ENCODE measurements at places on chromosomes 2 and 18.

DNA sequence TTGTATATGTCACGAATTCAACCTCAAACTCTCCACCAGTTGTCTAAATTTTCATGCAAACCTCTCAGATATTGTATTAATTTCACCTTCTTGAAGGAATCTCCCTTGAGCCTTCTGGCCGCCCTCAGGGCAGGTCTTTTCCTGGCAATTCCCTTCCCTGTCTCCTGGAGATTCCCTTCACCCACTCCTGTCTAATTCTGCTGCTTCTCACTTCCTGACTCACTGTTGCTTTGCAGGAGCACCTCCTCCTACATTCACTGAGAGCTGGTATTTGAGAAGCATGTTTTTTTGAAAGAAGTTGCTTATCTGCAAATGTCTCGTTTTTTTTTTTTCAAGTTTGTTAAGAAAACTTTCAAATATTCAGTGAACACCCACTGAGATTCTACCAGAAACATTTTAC, 79.9 kb upstream of the OTOS start:
- DNase-seq, result no peak

DNA sequence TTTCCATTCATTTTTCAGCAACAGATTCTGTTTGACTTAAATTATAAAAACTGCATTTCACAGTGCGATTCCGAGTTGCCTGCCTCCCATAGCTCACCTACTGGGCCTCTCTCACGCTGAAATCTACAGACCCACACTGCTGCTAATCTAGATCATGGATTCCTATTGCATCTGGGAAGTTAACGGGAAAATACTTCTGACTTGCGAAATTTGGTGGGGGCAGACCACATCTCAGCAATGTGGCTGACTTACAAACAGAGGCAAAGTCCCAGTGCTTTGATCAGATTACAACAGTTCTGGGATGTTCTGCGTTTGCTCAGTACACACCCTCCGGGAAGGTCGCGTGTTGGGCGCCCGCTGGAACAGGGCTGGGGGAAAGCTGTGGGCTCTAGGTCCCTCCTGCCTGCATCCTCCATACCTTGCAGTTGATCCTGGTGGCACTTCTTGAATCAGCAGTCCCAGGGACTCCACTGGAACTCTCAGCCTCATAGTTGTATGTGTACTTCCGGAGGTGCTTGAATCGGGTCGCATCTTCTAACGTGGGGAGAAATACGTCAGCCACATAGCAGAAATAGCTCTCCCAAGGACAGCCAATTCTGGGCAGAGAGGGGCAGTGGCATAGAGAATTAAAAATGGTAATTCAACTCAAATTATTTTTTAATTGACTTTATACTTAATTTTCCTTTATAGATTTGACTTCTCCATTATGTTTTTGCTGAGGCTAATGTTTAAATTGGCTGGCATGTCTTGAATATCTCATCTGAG, 1.7 kb downstream of the APOB start:
- DNase-seq, result no peak

GRCh38 chr2:54658564-54659071, 64.8 kb upstream of the EML6 start:
- no peak for DNase-seq

- no peak for DNase-seq
Observed at GRCh38 chr2:102618452-102619413, 620 bp upstream of the SLC9A2 start.

GRCh38 chr18:41973983-41974382, 18.9 kb downstream of the PIK3C3 start:
- DNase-seq, result no peak

GRCh38 chr2:145874466-145874865, 1354.5 kb upstream of the ZEB2 start:
- no peak for DNase-seq

DNA sequence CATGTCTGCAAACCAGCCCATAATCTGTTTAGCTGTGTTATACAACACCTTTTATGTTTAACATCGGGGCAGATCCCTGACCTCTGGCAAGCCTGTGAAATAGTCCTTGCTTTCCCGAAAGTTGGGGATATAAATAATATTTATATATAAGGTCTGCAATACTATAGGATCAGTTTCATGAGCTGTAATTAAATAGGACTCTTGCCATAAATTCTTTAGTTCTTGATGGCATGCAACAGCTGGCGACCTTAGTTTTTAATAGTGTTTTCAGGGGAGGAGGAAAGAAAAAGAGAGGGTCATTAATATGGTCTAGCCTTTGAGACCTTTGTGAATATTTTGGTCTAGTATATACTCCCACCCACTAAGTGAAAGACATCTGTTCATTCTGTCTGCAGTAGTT, 166.5 kb downstream of the MTX2 start:
- DNase-seq, result no peak

DNA sequence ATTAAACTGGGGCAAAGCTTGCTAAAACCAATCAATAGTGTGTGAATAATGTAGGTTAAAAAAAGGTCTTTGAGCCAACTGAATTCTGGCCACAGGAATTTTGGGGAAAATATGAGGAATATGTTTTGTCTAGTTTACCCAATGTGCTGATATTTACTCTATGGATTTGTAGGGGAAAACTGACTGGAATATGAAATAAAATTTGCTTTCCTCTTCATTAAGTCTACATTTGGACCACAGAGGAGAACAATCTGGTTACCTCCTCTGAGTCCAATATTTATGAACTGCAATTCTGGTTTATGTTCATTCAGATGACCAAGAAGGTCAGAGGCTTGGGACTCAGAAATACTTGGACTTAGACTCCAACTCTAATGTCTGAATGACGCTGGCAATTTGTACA, 1042.2 kb upstream of the CNTNAP5 start:
- no peak for DNase-seq

DNA sequence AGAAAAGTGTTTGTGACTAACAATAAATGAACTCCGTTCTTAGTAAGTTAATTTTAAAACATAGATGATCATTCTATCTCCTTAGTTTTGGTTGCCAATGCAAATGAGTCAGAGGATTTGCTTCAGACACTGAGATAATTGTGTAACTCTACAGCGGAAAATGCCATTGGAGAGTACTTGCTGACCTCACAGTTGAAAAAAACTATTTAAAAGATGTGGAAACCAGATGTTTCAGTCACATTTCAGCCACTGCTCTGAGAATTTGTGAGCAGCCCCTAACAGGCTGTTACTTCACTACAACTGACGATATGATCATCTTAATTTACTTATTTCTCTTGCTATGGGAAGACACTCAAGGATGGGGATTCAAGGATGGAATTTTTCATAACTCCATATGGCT, at the start of gene TNFAIP6:
TSS of gene TNFAIP6 (plus strand) at position 234 of the 400 bp plus-strand sequence. CDS start at position 309, 75 bp downstream.
- no peak for DNase-seq

DNA sequence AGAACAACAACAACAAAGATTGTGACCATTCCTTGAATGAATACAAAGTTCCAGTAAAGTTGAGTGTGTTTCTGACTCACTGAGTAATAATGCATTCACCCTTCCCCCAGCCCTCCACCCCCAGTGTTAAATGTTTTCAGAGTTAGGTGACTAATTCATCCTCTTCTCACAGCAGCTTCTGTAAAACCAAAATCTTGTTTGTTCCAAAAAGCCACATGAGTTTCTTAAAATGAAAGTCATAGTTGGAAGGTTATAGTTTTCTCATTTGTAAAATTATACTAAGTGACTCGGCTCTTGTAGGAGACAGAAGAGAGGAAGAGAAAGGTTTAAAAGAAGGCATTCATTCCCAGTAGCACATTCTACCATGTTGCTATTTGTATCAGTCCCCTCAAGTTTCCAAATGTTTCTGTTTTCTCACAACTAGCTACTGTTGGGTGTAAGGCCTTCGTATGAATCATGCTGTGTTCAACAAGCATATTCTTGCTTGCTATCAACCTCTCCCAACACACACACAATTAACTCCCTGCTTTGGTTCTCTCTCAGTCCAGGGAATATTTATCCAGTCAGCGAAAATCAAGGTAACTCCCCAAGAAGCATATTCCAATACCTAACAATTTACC, 75.3 kb downstream of the MBD2 start:
- DNase-seq, result no peak

DNA sequence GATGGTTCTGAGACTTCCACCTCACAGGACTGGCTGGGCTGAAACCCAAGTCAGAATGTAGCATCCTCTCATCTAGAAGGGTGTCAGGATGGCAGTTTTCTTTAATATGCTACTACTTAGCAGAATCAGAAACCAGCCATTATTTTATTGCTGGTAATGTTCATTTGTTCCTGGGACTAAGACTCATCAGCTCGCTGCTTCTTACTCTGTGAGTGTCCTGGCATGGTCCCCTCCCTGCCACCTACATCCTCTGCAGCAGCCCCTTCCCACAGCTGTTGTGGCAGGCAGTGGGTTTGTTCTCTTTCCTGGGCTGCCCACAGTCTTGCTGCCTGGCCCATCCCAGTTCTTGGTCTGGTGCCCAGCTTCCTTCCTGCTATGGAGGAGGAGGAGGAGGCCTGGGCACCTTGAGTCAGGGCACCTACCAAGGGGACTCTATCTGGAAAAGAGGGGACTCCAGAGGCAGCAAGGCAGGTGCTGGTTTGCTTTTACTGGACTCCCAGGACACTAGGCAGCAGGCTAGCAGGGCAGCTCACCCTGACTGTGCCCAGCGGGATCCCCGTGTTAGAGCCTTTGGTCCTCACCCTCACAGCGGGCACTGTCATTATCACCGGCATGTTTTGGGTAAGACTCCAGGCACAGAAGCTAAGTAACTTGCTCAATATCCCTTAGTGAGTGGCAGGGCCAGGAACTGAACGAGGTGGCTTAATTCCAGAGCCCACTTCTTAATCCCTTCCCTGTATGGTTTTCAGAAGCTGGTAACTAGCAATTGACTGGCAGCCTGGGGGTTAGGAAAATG, 62.1 kb downstream of the LRRFIP1 start:
- no peak for DNase-seq
